ENCODE measurements at places on chromosomes 16 and 17.

DNA sequence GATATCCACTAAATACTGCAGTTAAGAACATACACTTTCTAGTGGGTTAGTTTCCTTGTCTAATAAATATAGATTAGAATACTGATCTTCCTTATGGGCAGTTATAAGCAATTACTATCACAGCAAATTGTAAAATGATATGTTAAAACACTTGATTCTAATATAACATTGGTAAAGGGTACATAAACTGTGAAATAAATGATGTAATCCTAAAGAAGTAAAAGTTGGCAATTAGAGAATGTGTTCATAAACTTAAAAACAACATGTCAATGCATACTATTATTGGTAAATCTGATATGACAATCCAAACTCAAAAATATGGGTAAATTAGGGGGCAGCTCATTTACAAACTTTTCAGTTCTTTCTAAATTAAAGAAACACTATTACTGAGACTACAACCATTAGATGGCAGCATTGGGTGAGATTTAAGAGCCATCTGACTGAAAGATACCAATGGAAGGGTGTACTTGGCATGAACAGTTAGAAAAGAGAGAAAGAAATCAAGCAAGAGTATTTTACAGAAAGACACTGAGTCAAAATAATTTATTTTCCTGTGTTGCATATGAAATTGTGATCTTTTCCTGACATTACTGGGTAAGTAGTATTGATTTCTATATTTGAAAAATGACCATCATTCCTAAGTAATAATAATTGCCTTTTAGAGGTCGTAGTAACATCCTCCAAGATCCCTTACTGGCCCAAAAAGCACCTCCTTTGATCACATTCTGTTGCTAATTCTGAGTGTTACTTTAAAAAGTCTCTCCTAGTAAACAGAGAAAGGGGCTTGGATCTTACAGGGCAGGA lies 119.6 kb downstream of the SPAG9 start:
- peak; percentile 51 for DNase-seq

DNA sequence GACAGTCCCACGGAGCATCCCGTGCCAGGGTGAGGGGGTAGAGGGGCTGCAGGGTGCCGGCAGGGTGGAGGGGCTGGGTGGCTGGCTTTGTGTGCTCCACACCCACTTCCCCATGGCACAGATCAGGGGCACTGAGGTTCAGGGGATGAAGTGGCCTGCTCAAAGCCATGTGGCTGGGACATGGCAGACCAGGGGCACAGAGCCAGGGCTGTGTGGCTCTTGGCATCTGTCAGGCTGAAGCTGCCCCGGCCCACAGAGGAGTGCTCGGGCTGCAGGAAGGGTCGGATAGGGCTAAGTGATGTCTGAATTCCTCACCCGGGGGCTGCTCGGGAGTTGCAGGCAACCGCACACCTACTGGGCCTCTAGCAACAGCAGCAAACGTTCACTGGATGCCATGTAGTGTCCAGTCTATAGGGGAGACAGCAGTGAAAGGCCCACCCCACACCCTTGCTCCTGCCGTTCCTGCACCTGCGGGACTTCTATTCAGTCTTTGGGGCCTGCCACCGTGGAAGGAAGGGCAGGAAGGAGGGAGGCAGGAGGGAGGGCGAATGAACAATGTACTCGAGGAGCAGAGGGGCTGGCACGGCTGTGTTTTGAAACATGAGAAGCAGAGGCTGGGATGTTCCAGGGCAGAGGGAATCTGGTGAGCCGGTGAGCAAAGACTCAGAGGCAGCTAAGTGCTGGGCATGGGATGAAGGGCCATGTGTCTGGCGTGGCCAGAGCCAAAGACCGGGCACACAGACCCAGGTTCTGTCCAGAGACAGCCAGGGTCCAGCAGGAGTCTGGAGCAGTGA lies 15.1 kb downstream of the SLC5A10 start:
- no peak for DNase-seq

GRCh38 chr16:27628241-27628942 lies 78.4 kb downstream of the KATNIP start:
- no peak for DNase-seq

- no peak for DNase-seq
These were observed 1.2 kb downstream of the OR1F1 start for GRCh38 chr16:3188925-3189825.

- DNase-seq: no peak
These were observed 26.7 kb upstream of the TEX2 start for GRCh38 chr17:64289741-64290141.

DNA sequence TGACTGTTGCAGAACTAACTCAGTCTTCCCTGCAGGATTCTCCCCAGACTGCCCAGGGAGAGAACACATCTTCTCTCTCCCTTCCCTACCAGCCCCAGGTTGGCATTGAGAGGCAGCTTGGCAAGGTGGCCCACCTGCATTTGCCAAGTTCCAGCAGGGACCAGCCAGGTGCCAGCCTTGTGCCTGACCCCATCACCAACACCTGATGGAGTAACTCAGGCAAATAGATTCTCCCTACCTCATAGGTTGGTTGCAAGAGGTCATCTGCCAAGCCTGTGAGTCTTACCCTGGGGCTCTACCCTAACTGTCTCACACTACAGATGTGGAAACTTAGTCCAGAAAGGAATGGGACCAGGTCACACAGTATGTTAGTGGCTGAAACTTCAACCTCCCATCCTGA lies 20.4 kb downstream of the BEAN1 start:
- no peak for DNase-seq

DNA sequence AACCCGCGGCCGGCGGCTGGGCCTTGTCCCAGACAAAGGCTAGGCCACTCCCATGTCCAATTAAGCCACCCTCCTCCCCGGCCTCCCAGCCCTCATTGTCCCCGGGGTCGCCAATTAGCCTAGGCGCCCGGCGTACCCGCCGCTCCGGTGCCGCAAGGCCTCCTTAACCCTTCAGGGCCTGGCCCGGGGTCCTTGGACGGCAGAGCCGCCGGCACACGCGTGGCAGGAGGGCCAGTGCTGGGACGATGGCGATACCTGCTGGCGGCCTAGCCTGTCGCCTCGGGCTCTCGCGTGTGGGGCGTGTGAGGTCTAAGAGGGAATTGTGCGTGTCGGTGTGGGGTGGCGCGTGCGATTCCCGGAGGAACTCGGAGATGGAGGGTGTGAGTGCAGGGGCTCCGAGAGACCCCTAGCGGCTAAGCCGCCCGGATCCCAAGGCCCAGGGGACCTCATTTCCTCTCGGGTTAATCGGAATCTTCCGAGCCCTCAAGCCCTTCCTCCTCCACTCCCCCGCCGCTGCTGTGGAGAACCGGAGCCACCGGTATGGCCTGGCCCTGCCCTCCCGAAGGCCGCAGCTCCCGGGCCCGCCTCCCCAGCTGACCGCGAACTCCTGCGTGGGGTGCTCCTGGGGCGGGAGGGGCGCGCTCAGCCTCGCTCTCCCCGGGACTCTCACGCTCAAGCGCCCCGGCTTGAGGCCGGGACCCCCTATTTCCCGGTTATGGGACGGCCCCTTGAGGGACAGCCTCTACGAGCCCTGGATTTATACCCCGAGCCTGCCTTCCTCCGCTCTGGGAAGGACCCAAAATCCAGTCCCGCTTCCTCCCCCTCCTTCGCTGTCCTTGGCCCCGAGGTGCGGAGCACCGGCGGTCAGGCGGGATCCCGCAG lies 11.9 kb downstream of the TBX2 start:
- peak; percentile 73 for DNase-seq

DNA sequence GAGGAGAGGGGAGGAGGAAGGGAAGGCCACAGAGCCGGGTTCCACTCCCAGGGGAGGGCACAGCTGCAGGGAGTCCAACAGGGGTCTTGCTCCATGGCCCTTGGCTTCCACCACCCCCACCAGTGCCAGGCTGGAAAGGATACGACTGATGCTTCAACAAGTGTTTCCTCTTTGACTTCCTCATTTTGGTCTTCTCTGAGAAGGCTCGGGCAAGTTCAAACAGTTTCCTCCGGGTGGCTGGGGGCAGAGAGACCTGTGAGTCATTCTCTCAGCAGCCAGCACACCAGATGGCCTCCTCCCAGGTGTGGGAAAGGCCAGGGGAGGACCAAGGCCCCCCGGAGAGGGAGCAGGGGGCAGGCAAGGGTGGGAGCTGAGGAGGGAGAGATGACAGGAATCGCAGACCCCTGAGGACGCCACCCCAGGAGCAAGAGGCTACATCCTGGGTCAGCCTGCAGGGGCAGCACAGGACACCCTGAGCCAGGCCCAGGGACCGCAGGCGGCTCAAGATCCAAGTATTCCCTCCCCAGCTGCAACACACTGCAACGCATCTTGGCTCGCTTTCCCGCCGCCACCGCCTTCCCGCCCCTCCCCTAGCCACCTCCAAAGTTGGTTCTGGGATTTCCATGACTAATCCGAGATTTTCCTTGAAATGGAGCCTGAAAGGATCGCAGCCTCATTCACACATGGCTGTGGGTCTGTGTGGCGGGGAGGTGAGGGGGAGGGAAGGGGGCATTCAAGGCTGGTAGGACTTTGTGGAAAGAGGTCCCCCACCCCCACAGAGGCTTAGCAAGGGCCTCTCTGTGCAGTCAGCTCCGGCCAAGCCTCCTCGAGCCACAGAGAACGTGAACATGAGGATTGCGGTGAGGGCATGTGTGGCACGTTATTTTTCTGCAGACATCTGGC lies 18.4 kb upstream of the MRPS23 start:
- DNase-seq: no peak

- DNase-seq: no peak
These were observed 60.3 kb downstream of the GRIN2A start for GRCh38 chr16:10121897-10122425.

DNA sequence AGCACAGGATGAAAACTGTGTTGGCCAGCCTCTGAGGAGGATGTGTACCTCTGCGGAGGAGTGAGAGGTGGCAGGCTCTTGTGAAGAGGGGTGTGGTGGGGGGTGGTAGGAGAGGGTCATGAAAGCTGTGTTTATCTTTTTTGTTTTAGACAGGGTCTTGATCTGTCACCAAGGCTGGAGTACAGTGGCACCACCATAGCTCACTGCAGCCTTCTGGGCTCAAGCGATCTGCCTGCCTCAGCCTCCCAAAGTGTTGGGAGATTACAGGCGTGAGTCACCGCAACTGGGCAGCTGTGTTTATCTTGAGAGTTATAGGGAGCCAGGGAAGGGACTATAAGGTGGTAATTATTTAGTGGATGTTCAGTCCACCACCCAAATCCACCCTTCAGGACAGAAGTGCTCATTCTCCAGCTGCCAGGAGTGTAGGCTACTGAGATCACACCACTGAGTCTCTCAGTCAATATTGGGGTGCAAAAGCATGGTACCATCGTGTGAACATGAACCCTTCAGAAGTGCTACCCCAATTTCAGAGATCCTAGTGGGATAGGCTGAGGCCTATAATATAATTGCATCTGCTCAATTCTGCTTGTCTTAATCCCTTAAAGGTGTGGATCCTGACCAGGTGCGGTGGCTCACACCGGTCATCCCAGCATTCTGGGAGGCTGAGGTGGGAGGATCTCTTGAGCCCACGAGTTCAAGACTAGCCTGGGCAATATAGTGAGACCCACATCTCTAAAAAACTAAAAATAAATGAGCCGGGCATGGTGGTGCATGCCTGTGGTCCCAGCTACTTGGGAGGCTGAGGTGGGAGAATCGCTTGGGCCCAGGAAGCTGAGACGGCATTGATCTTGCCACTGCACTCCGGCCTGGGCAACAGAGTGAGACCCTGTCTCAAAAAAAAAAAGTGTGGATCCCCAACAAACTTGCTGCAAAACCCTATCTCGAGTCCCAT lies 788 bp upstream of the EXOC3L1 start:
- no peak for DNase-seq

DNA sequence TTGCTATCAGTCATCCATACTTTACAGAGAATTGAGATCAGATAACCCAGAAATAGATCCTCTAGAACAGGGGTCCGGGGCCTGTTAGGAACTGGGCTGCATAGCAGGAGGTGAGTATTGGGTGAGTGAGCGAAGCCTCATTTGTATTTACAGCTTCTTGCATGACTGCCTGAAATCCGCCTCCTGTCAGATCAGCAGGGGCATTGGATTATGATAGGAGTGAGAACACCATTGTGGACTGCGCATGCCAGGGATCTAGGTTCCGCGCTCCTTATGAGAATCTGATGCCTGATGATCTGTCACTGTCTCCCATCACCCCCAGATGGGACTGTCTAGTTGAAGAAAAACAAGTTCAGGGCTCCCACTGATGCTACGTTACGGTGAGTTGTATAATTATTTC lies 13.0 kb upstream of the SCIMP start:
- DNase-seq: no peak

GRCh38 chr17:28788100-28788499 lies 44.3 kb downstream of the TRAF4 start:
- DNase-seq: no peak

DNA sequence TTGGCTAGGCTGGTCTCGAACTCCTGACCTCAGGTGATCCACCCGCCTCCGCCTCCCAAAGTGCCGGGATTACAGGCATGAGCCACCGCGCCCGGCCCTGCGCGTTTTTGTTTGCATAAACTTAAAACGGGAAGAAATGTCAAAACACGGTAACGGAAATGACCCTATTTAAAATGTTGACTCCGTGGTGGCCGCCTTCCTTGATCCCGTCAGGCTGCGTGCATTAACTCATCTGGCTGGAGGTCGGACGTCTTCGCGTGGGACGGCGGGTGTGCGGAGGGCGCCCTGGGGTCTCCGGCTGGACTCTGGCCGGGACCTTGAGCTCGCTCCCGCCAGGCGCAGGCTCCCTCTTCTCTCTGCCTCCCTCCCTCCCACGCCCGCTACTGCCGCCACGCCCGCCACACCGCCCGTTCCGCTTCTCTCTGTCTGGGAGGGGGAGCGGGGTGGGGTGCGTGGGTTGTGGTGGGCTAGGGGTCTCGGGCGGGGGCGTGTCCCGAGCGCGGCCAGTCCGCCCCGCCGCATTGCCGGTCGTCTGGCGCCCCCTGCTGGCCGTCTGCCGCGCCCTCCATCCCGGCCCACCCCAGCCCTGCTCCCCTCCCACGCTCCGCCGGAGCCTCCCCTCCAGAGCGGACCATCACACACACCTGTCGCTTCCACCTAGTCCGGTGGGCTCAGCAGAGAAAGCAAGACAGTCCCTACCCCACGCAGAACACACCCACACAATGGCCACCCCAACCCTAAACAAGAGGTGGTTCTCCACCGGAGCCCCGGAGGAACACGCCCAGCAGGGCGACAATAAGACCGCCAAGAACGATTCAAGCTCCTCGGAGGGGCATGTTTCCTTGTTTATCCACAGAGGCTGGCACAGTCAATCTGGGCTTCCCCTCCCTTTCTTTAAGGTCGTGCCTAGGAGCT lies 1.2 kb upstream of the CCDC42 start:
- DNase-seq: peak; percentile 87

All from left lung (tissue), 14 donors.